ENCODE measurements at places on chromosomes 12 and 14.

- DNase-seq = no peak
Measured at GRCh38 chr14:63435838-63436237, 107.3 kb downstream of the PPP2R5E start.

GRCh38 chr12:67474934-67475620, 173.5 kb upstream of the DYRK2 start:
- DNase-seq = no peak

DNA sequence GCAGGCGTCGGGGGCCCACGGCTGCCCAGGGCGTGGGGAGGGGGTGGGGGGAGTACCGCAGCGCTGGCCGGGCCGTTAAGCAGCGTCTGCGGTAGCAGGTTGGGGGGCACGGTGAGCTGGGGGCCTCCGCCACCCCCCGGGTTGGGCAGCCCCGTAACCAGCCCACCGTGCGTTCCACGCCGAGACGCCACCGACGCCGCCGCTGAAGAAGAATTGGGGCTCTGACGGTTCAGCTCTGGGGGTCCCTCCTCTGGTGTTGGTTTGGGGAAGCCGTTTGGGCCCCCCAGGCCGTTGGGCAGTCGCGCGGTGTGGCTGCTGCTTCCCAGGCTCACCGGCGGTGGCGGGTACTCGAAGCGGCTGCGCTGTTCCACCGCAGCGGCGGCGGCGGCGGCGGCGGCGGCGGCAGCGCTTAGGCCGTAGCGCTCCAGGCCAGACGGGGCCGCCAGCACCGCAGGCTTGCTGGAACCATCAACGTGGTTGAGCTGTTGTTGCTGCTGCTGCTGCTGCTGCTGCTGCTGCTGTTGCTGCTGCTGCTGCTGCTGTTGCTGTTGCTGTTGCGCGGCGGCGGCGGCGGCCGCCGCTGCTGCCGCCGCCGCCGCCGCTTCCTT, 1.5 kb downstream of the IRF2BPL start:
- peak; percentile 43 for DNase-seq

- DNase-seq = no peak
Measured at GRCh38 chr14:99673305-99674063, 10.6 kb upstream of the CYP46A1 start.

DNA sequence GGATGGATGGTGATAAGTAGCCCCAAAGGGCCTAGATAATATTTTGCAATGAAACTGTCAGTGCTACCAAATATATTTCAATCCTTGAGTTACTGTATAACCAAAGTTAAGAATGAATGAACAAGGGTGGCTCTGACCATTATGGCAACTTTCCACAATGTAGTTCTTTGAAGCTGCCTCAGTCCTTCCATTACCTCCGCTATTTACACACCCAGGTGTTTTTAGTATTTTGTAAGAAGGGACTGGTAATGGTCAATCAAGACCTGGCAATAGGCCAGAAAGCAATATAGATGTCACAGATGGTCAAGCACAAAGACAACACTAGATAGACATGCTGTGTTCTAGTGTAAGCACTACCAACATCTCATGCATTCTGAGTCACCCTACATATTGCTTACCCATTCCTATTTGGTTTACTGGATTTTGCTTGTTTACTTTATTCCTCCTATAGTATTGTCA, 16.3 kb downstream of the DUSP16 start:
- no peak for DNase-seq

- no peak for DNase-seq
Measured at GRCh38 chr12:28415755-28416154, 225.5 kb downstream of the CCDC91 start.

GRCh38 chr14:23409475-23409874, 1.4 kb upstream of the MYH6 start:
- DNase-seq = no peak

GRCh38 chr12:103884316-103884715, 43.3 kb upstream of the NT5DC3 start:
- peak; percentile 38 for DNase-seq

GRCh38 chr12:117100251-117100650, 1.0 kb upstream of the TESC start:
- DNase-seq = no peak

GRCh38 chr12:108981835-108982234, 39.0 kb downstream of the SVOP start:
- DNase-seq = no peak

DNA sequence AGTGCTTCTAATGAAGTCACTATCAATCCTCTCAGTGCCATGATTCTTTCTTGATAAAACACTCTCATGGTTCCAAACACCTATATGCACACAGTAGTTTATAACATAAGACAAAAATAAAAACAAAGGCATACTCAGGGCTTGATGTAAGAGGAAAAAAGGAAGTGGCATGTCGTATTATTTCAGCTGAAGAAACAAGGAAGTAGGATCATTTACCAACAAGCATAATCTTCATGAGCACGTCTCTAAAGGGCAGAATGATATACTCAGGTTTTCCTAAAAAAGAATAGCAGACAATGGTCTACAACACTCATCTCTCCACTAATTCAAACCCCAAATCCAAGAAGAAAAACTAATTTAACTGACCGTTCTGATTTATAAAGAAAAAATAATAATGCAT, 33.9 kb downstream of the NUMB start:
- no peak for DNase-seq

DNA sequence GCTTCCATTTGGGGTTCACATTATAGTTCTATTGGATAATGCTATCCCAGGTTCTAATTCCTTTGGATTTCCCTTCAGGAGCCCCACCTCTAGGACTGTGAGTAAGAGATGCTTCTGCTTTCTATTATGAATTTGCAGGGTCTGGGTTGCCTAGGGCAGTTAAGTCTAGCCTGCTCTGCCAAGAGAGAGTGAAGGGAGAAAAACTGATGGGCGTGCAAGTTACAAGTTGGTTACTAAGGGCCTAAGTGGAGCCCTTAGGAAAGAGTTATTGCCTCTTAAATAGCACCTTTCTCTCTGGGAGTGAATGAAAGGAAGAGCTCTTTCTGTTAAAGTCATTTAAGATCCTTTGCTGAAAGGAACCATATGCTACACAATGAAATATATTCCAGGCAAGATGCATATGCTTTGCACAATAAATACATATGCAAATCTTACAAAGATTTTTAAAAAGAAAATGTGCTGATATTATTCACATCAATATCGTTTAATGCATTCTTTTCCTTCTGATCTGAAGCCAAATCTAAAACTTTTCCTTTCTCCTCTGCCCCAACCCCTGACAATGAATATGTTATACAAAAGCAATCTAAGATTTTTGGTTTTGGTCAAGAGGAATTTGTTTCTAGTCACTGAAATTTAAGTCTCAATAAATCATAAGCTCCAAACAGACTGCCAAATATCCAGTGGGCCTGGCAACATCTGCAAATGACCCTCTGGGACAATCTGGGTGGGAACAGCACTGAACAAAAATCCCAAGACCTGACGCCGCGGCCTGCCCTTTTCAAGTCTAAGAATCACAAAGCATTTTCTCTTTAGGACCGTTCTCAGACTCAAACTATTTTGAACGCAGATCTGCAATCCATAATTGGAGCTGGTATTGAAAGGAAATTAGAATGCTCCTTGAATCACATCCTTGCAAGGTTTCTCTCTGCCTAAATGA, 586.7 kb downstream of the ETNK1 start:
- DNase-seq = no peak

GRCh38 chr14:72607386-72608130, 286.3 kb downstream of the DPF3 start:
- DNase-seq = no peak

DNA sequence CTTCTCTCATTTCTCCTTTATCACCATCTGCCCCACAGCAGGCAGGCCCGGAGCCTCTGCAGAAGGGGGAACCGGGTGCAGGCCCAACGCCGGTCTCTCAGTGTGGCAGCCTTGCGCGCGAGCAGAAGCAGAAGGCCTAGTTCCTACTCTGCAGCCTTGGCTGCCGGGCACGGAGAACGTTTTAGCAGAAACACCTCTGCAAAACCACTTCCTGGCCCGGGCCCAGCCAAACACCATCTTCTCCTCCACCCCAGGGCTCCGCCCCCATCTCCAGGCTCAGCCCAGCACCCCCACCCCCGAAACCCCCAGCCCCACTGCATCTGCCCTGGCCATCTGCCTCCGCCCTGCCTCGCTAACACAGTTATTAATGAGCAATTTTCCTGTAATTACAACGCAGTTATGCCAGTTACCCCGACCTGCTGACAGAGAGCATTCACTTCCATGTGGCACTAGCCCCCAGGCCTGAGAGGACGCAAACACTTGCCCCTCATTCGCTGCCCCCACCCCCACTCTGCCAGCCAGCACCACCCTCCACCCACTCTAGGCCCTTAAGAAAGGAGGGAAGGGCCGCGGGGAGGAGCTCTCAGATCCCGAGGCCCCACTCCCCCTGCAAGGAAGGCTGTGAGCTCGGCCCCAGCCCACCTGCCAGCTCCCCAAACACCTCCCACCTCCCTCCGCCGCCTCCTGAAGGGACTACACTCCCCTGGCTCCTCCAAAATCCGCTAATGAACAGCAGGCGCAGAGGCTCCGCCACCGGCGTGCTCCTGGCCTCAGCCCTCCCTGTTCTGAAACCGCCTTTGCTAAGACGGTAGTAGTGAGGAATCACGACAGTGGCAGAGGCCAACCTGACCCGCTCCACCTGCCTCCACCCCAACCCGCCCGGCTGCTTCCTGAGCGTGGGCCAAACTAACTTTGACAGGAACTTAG, 44.7 kb upstream of the FBRSL1 start:
- DNase-seq = peak; percentile 61

GRCh38 chr12:72230589-72230988, 41.6 kb upstream of the TRHDE start:
- no peak for DNase-seq

- DNase-seq = no peak
Measured at GRCh38 chr14:93705513-93706156, 82.7 kb downstream of the PRIMA1 start.

DNA sequence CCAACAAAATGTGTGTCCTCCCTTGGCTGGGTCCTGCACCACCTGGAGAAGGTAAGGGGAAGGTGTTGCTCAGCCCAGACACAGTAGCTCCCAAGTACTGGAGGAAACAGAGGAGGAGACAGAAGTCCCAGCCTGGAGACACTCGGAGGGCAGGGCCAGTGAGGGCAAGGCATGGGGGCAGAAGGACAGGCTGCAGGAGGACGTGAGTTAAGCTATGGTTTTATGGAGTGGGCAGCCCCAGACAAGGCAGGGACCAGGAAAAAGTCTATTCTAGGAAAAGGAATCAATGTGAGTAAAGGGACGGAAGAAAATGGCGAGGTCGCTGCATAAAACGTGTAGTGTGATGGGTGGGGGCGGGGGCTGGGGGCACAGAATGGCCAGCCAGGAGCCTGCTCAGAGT, 210.1 kb upstream of the DIO3 start:
- DNase-seq = no peak
